Neural progenitor cell (in vitro differentiated cells): ENCODE measurements at places on chromosomes 11 and 22.

DNA sequence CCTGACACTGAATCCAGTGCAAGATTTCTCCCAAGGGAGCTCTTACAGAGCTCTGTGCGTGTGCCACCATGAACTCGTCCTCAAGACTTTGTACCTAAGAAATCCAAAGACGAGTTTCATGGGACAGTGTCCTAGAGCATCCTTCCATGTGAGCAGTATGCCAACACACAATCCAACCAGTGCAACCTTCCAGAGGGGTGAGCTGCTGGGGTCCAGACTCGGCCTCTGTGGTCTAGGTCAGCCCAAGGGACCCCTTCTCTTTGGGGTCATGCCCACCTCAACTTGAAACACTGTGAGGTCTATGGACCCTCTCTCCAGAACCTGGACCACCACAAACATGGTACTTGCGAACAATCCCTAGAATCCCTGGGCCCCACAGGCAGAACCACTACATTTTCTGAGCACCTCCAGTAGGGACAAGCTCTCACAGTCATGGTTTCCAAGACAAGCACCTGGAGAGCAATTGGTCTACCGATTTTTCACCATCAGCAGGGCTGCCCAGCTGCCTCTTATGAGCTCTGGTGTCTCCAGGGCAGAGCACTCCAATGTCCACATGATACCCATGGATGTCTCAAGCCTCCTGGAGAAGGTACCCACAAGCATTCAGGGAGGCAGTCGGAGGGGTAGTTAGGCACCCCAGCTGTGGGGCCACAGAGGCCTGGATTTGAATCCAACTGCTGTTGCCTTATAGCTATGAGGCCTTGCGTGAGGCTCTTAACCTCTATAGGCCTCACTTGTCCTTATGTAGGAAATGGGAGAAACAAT lies 7.7 kb downstream of the CHST1 start:
- H3K4me3 ChIP-seq = no peak overlapping the region
- peaks cover 33% of the 10 kb centered on the region for H3K4me1 ChIP-seq
- no peak overlapping the region for H3K27ac ChIP-seq
- DNase-seq = no peak
- no peaks in the 10 kb centered on the region for H3K36me3 ChIP-seq

GRCh38 chr11:30487200-30487898 lies 98.8 kb downstream of the MPPED2 start:
- H3K4me3 ChIP-seq = no peak overlapping the region
- H3K27ac ChIP-seq = no peak overlapping the region
- H3K36me3 ChIP-seq = no peaks in the 10 kb centered on the region
- H3K27me3 ChIP-seq = no peaks in the 10 kb centered on the region

- H3K4me1 ChIP-seq = peaks cover 33% of the 10 kb centered on the region
- H3K27me3 ChIP-seq = no peaks in the 10 kb centered on the region
- no peak overlapping the region for H3K27ac ChIP-seq
- DNase-seq = no peak
- no peak overlapping the region for H3K4me3 ChIP-seq
- no peaks in the 10 kb centered on the region for H3K36me3 ChIP-seq
Measured at GRCh38 chr11:36160091-36160490, 129.1 kb downstream of the COMMD9 start.

DNA sequence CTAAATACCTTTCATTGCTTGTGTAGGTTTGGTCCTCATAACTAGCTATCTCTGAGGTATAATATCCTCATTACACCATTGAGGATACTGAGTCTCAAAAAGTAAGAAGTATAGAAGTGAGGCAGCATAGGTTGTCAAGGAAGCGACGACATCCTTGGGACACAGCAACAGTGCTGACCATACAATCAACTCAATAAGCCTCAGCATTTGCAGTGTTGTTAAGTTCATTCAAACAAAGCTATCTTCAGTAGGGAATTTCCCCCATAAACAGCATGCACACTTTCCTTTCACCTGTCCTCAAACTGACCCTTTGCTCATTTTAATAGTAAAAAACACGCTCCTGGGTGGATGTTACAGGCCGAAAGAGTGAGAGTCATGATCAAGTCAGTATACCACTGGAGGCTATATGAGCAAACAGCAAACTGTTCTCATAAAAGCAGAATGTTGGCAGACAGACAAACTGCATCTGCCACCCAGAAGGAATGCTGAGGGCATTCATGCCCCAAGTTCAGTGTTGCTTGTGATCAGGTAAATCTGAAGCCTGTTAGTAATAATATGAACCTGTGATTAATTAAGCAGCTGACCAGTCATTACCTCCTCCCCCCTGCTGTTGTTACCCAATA lies 756.2 kb upstream of the TENM4 start:
- peaks cover 9% of the 10 kb centered on the region for H3K4me1 ChIP-seq
- no peak overlapping the region for H3K4me3 ChIP-seq
- DNase-seq = no peak
- H3K36me3 ChIP-seq = no peaks in the 10 kb centered on the region

DNA sequence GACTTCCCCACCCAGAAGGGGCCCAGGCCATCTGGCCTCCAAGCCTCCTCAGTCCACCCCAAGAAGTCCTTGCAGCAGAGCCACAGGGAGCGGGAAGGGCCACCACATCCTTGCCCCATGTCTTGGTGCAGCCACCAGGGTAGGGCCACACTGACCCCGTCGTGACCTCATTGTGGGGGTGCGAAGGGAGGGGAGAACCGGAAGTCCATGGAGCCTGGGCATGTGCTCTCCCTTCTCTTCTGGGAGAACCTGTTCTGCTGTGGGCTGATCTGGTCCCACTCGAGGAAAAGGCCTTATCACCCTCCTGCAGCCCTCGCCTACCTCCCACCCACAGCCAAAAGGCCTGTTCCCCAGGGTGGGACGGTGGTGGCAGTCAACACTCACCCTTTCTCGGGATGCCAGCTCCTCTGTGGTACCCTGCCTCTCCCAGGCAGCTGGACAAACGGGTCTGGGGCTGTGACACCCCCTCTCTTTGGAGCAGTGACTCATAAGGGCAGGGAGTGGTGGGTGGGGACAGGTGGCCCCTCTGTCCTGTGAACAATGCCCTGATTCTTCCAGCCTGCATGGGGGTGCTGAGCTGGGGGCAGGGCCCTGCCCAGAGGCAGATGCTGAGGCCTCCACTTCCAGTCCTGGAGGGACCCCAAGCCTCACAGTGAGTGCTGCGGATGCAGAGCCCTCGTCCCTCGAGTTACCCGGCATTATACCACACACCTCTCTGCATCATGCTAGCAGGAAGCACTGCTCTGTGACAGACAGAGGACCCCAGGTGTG lies 14.6 kb upstream of the CTSD start:
- no peak overlapping the region for H3K4me3 ChIP-seq
- no peak overlapping the region for H3K27ac ChIP-seq
- H3K36me3 ChIP-seq = no peaks in the 10 kb centered on the region
- DNase-seq = no peak

DNA sequence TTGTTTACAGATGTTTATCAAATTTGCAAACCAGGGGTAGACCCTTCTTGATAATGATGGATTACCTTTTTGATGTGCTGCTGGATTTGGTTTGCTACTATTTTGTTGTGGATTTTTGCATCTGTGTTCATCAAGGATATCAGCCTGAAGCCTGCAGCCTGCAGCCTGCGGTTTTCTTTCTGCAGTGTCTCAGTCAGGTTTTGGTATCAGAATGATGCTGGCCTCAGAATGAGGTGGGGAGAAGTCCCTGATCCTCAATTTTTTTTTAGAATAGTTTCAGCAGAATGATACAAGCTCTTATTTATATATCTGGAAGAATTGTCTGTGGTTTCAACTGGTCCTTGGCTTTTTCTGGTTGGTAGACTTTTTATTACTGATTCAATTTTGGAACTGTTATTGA lies 19.7 kb upstream of the RAB38 start:
- H3K27ac ChIP-seq = no peak overlapping the region
- H3K4me3 ChIP-seq = no peak overlapping the region
- H3K4me1 ChIP-seq = no peaks in the 10 kb centered on the region
- no peaks in the 10 kb centered on the region for H3K27me3 ChIP-seq
- DNase-seq = no peak

GRCh38 chr11:84566671-84567070 lies 1060.5 kb downstream of the DLG2 start:
- H3K27me3 ChIP-seq = no peaks in the 10 kb centered on the region
- peaks cover 6% of the 10 kb centered on the region for H3K4me1 ChIP-seq
- no peaks in the 10 kb centered on the region for H3K36me3 ChIP-seq
- no peak overlapping the region for H3K27ac ChIP-seq
- DNase-seq = no peak

GRCh38 chr11:120061036-120061760 lies 76.7 kb downstream of the TRIM29 start:
- peak; percentile 28 for DNase-seq
- no peaks in the 10 kb centered on the region for H3K27me3 ChIP-seq
- H3K27ac ChIP-seq = no peak overlapping the region
- no peak overlapping the region for H3K4me3 ChIP-seq

- no peak for DNase-seq
- no peaks in the 10 kb centered on the region for H3K4me1 ChIP-seq
- H3K27me3 ChIP-seq = no peaks in the 10 kb centered on the region
Measured at GRCh38 chr11:32044158-32044863, 46.6 kb upstream of the RCN1 start.

- no peak overlapping the region for H3K4me3 ChIP-seq
- H3K27ac ChIP-seq = no peak overlapping the region
- no peaks in the 10 kb centered on the region for H3K36me3 ChIP-seq
- DNase-seq = no peak
Measured at GRCh38 chr11:89737116-89737515, 27.0 kb downstream of the TRIM77 start.

- peak; percentile 0 for DNase-seq
- peaks cover 6% of the 10 kb centered on the region for H3K4me1 ChIP-seq
- no peaks in the 10 kb centered on the region for H3K36me3 ChIP-seq
- H3K4me3 ChIP-seq = no peak overlapping the region
- no peak overlapping the region for H3K27ac ChIP-seq
Measured at GRCh38 chr11:65863889-65864705, 3.9 kb downstream of the MUS81 start.

- H3K36me3 ChIP-seq = no peaks in the 10 kb centered on the region
- H3K4me3 ChIP-seq = no peak overlapping the region
- H3K4me1 ChIP-seq = no peaks in the 10 kb centered on the region
- DNase-seq = no peak
Measured at GRCh38 chr11:99371257-99371656, 350.5 kb downstream of the CNTN5 start.

- no peak for DNase-seq
- no peaks in the 10 kb centered on the region for H3K4me1 ChIP-seq
- no peaks in the 10 kb centered on the region for H3K36me3 ChIP-seq
Measured at GRCh38 chr22:40410272-40410671, 39.9 kb downstream of the SGSM3 start.

DNA sequence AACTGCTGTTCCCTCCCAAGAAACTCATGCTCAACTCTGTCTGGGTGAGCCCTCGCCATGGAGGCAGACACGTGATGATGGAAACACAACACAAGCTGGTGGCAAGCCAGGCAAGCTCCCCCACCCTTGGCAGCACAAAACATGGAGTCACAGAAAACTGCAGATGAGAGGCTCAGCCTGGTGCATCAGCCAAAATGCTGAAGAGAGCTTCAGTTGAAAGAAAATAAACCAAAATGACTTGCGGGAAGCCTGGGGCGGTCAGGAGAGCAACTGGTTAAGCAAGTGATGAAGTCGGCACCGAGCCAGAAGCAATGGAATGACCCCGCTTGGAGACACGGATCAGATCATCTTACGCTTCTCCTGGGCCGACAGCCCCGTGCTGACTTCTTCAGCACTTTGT lies 68.3 kb downstream of the C11orf58 start:
- no peak for DNase-seq
- no peaks in the 10 kb centered on the region for H3K27me3 ChIP-seq
- no peaks in the 10 kb centered on the region for H3K36me3 ChIP-seq
- peaks cover 16% of the 10 kb centered on the region for H3K4me1 ChIP-seq
- no peak overlapping the region for H3K27ac ChIP-seq

- peaks cover 48% of the 10 kb centered on the region for H3K4me1 ChIP-seq
- peak; percentile 72 for DNase-seq
- H3K27ac ChIP-seq = peak overlapping the region; percentile 60
Measured at GRCh38 chr11:45994371-45995341, 72.2 kb downstream of the LARGE2 start.

GRCh38 chr11:58685973-58686722 lies 45.6 kb downstream of the GLYAT start:
- no peaks in the 10 kb centered on the region for H3K27me3 ChIP-seq
- DNase-seq = no peak
- no peak overlapping the region for H3K27ac ChIP-seq
- no peaks in the 10 kb centered on the region for H3K36me3 ChIP-seq
- H3K4me3 ChIP-seq = no peak overlapping the region
- H3K4me1 ChIP-seq = no peaks in the 10 kb centered on the region

- peaks cover 13% of the 10 kb centered on the region for H3K27me3 ChIP-seq
- peak; percentile 74 for DNase-seq
- H3K4me3 ChIP-seq = no peak overlapping the region
- no peaks in the 10 kb centered on the region for H3K36me3 ChIP-seq
Measured at GRCh38 chr11:61923166-61924063, 6.0 kb upstream of the RAB3IL1 start.

GRCh38 chr22:20590477-20591294 lies 83.3 kb downstream of the MED15 start:
- H3K4me1 ChIP-seq = no peaks in the 10 kb centered on the region
- no peaks in the 10 kb centered on the region for H3K27me3 ChIP-seq
- no peak overlapping the region for H3K27ac ChIP-seq
- no peak overlapping the region for H3K4me3 ChIP-seq
